Adipose tissue (tissue), 3 donors: ENCODE measurements at places on chromosomes 4 and X. TPM values are rescaled to one million over a fixed set of nuclear protein-coding genes. Genes with fewer than 3 reads are reported as not detected.

The DUSP9 gene
- not detected for polyA plus RNA-seq

The ASMT gene
- polyA plus RNA-seq = 0.09 TPM

The MAGEA4 gene
- not detected for polyA plus RNA-seq

The BEND4 gene
- polyA plus RNA-seq = 0.03 TPM

The SMS gene
- 16.9 TPM for polyA plus RNA-seq

The UGT2B7 gene
- polyA plus RNA-seq = not detected

The NMU gene
- not detected for polyA plus RNA-seq

The HTRA3 gene
- polyA plus RNA-seq = 41.8 TPM
